ENCODE measurements at places on chromosomes 6 and 20. TPM values are rescaled to one million over a fixed set of nuclear protein-coding genes. Genes with fewer than 3 reads are reported as not detected.

FARS2 gene
- 29.7 TPM for total RNA-seq

KCNK5 gene
- total RNA-seq = not detected

SAMD10 gene
- total RNA-seq = 0.59 TPM

GPR6 gene
- not detected for total RNA-seq

CDH4 gene
- 1.1 TPM for total RNA-seq

Data from osteoblast (primary cell).